ENCODE measurements at places on chromosomes 4 and X.

DNA sequence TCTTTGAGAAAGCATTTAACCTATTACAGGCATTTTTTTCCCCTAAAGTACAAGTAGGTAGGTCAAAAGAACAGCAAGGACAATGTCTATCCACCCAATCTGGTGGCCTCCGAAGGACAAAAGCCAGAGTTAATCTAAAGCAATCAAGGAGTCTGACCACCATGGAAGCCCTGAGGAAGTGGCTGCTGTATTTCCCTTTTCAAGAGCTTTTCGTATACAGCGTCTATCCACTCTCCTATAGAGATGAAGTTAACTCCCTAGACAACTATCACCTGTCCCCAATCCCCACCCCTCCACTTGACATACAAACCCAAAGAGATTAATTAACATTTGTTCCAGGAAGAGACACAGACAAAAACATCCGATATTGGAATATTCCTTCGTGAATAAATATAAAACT is 85.5 kb downstream of the SNCA start:
- DNase-seq = no peak

GRCh38 chr4:98939892-98940298 is 11.0 kb upstream of the EIF4E start:
- peak; percentile 36 for DNase-seq

DNA sequence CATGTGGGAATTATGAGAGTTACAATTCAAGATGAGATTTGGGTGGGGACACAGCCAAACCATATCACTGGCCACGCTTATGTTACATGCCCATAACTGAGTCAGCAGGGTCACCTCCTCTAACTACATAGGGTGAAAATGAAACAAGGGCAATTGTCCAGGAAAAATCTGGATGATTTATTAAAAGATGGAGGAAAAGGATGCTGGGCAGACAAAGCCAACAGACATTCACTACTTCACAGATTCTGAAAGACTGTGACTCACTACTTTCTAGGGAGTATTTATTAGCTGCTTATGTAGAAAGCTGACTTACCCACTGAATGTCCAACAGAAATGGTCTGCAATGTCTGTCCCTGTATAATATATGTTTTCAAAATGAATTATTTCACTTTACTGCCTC is 72.4 kb downstream of the APBB2 start:
- DNase-seq = no peak

DNA sequence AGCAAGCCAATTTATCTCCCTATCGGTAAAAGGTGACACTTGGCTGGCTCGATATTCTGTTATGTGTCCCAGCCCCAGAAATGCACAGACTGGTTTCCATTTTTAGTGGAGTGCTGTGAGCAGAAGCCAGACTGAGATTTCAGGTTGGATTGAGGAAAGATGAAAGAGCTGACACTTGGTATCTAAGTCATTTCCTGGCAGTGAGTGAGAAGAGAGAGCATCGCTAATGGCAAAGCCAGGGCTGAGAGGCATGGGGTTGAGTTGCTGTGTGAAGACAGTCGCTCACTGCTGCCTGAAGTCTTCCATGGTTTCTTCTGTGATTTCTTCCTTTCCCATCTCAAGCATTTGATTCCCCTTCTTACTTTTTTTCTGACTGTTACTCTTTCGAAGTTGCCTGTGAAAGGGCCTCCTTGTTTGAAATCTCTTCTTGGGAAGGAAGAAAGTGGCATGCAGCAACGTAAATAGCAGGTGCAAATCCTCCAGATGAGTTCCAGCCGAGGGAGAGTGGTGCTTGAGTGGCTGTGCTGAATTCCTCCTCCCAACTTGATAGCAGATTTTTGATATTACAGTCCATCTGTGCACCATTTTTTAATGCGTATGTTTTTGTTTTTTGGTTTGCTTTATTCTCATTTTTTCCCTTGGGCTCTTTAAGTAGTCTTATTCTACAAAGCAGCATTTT is 109.2 kb upstream of the LIMCH1 start:
- DNase-seq = no peak

GRCh38 chr4:66197451-66197850 is 527.2 kb upstream of the EPHA5 start:
- no peak for DNase-seq

DNA sequence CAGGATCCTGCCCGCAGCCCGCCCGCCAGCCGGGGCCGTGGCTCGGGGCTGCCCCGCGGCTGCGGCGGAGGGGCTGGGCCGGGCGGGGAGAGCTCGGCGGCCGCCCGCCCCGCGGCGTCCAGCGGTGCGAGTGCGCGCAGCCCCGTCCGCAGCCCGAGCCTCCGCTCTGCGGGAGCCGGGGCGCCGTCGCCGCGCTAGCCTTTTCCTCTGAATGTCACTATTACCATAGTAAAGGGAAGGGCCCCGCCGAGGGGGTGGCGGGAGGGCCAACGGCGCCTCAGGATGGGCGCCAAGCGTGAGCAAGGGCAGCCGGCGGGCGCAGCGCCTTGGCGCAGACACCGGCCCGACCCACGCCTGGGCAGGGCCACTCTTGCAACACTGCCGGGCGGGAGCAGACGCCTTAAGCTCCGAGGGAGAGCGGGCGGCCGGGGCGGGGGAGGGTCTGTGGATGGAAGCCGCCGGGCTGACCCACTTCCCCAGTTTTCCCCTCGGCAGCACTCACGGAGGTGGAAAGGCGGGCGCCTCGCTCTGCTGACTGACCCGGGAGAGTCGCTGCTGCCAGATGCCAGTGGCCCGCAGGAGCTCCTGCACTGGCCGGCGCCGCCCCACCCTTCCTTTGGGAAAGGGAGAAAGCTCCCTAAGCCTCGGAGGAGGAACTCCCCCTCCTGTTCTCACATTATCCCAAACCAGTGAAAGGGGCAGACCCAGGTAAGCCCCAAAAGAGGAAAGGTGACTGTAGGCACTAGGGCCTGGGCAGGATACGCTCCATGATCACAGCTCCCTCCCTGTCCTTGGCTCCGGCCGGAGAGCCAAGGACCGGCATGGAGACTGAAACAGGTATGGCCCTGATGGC is 329.4 kb downstream of the HNRNPD start:
- DNase-seq = no peak

DNA sequence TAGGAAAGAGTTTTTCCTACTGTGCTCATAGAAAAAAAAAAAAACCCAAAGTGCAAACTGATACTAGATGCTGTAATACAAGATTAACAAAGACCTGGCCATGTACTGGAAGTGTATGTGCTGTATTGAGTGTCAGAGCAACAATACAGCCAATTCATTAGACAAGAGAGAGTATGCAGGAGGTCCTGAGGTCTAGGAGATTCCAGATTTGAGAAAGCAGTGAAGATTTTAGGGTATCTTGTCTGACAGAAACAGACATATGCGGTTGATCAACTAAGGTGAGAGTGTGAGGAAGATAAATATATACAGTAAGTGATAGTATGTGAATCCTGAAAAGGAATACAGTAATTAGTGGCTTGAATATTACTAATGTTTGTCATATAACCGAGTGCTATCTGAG is 3.0 kb downstream of the GPR174 start:
- no peak for DNase-seq

DNA sequence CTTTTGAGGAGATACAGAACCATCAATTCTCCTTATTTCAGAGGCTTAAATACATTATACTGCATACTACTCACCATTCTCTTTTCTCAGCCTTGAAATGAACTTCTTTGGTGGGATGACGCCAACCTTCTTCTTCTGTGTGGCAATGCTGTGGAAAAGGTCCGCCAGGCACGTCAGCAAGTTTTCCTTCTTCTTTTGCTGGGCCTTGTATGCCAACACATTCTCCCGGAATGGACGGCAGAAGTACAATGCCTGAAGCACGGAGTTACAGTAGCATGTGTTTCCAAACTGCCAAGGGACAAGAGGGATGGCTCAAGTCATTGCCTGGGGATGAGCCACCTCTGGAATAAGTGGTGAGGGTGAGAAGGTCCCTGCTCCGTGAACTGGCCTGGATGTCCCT is 31.2 kb downstream of the USP46 start:
- no peak for DNase-seq

DNA sequence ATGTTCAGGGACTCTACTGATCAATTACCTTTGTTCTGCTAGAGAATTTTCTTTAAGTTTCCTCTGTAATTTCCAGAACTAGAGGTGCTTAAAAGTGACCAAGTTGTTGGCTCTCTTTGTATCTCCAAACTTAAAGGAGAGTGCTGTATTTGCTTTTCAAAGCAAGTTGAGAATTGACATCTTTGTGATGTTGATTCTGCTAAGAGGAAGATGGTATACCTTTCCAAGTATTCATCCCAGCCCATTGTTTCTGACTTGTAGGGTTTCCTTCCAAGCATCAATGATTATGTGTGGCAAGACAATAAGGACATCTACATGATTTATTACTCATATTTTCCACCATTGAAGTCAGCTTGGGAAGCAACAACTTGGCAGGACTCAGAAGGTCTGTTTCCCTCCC is 190.6 kb downstream of the GC start:
- no peak for DNase-seq

DNA sequence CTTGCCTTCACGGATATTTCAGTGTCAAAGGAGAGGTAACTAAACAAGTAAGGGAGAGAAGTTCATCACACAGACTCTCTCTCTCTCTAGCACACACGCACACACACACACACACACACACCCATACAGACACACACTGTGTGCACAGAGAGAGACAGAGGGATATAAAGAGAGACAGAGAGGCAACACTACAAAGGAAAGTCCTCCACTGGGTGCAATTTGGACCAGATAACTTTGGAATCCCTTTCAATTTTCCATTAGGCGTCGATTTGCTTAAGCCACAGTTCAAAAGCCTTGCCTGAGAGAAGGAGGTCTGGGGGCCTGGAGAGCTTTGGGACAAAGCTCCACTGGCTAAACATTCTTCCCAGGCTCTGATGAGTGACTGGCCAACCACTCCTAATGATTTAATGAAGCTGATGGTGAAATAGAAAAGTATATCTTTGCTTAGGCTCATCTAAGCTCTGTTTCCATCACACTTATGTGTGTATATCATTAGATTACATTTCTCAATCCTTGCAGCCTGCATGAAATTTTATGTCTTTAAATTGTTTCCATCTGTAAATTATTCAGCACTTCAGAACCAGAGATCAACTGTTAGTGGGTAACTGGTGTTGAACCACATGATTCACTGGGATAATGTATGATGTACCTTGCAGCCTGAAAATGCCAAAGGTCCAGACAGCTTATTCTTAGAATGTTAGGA is 180.8 kb downstream of the MAGEB17 start:
- DNase-seq = no peak

DNA sequence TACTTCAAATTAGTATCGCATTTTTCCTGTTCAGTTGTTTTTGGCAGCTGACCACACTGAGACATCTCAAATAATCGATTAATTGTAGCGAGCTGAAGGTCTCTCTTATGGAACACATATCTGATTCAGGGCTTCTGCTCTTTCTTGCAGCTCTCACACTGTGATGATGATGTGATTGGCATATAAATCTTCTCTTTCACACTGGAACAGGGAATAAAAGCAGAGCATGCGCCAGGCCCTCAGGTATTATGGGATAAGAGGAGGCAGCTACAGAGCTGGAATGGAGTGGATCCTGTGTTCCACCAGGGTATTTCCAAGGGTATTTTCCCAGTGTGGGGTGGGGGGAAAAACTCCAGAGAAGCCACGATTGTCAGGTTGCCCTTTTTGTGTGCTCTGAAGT is 265.4 kb upstream of the CASK start:
- DNase-seq = no peak

GRCh38 chr4:88985088-88985773 is 71.8 kb downstream of the FAM13A start:
- DNase-seq = no peak

DNA sequence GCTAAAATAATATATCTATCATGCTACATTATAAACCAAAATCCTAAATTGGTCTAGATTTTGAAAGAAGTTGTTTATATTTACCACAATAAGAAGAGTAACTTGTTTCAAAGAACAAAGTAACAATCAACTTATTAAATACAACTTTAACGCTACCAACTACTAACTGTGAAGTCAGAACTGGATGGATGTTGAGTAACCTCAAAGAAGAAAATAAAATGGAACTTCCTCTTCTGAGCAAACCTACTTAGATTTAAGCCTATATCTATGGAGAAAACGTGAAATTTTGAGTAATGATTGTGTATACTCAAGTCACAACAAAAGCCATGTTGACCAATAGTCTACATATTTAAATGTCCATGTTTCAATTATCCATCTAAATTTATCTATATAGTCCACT is 25.7 kb downstream of the SH3RF1 start:
- no peak for DNase-seq

GRCh38 chrX:56281789-56282188 is 49.6 kb downstream of the KLF8 start:
- no peak for DNase-seq

DNA sequence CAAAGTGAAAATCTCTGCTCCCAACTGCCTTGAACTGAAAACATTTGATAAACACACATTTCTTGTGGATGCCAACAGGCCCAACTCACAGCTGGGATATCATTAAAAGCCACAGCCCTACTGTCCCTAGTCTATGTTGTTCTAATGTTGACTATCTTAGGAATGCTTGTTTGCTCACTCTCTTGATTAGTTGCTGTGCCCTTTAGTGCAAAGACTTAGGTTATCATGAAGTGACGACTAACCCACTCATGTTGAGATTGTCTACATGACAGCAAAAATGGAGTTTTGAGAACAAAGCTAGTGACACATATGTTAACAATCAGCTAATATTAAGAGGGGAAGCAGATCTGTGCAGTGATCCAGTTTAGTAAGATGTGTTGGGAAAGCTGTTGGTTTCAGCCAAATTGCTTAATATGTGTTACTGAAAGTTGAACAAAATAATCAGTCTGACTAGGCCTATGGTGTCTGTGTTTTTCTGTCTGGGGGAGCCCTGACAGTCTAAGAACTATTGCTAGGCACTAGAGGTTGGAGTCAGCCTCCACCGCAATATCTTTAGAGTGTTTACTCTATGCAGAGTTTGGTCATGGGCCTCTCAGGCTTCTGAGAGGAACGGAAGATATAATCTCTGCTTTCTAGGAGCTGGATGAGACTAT is 125.5 kb downstream of the ATG4A start:
- DNase-seq = no peak

DNA sequence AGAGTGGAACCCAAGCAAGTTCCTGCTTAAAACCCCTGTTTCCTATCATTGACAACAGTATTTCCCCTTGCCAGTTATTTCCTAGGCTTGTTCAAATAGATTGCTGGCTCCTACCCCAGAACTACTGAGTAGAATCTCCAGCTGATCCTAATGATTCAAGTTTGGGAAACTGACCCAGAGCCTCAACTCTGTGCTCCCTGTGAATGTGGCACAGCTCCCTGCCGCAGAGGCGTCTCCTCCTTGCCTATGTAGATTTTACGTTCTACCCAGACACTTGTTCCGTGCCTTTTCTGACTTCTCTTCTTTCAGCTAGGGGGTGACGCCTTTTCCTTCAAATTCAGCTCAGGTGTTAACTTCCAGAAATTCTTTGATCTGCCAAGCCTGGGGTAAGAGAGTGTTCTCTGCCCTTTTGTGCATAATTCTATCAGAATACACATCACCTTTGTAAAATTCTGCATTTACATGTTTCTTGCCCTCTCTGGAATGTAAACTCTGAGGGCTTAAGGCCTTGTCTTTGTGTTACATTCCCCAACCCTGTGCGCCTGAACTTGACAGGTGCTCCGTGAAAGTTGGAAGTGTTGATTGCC is 4.4 kb downstream of the LSM6 start:
- DNase-seq = no peak

- no peak for DNase-seq
Observed at GRCh38 chrX:44954562-44954961, 81.6 kb downstream of the KDM6A start.
